ENCODE measurements at places on chromosomes 2 and 18.

GRCh38 chr2:5594249-5594695 lies 97.9 kb upstream of the SOX11 start:
- no peak for DNase-seq

DNA sequence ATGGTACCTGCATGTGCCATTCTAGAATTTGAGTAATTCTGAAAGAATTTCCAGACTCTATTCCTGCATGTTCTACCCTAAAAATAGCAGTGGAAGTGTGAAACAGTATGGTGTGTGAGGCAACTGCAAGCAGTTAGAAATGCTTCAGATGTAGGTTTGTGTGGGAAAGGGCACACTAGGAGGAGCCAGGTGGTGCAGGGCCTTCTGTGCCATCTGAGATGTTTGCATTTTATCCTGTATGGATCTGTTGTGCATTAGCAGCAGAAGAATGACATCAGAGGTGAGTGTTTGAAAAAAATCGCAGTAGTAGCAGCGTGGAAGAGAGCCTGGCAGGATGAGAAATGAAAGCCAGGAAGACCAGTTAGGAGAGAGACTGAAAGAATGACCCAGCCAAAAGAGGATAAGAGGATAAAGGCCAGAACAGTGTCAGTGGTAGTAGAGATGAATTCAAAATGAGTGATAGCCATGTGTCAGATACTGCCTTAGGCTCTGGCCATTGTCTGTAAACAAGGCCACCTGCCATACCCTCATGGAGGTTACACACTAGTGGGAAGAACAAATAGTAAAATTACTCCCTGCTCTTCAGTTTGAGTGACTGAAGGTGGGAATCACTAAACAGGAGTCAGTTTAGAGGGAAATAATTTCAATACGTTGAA lies 142.2 kb downstream of the PKP4 start:
- DNase-seq = no peak

DNA sequence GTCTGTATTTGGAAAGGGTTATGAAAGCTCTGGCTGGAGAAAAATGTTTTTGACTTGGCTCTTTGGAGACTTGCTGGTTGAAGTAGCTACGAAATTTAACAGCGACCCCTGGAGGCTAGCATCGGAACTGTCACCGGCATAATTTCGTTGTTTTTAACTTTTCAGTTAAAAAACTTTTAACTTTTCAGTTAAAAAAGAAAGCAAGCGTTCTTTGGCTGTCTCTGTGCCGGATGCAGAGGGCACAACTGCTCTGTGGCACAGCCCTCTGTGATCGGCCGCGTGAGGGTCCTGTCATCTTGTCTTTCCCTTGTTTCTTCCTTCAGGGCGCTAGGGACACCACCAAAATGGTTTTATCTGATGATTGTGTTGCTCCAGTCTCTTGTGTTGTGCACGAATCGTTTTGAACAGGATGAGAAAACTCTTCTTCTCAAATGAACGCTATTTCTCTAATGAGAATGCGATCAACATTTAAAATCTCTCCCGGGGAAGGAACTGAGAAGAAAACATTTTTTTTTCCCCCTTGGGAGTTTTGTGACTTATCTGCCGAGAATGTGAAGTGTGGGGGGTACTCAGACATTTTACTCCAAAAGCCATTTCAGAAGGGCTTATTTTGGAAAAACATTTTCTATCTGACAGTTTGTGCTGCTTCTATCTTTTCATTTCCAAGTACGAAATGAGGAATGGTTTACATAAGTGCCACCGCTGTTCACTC lies 57.1 kb downstream of the ADCYAP1 start:
- DNase-seq = peak; percentile 37

- DNase-seq = no peak
These were observed 6.3 kb downstream of the ADRA2B start for GRCh38 chr2:96109931-96110511.

- no peak for DNase-seq
These were observed 26.1 kb downstream of the GAD1 start for GRCh38 chr2:170842785-170843184.

DNA sequence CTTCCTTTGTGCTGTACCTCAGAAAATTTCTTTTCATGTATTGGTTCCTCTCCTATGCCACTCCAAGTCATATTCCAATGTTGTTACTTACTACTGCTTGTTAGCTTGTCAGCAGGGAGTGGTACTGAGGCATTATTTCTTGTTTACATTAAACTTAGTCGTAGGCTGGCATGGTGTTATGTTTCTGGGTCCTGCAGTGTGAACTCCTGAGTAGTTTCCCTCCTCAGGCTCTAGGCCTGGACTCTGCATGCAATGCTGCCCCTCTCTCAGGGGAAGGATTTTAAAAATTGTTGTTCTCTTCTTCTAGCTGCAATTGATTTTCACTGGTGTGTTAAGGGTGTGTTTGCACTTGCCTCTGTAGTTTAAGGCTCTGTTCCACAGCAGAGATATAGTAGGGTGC lies 671.6 kb downstream of the PLCL1 start:
- no peak for DNase-seq

- no peak for DNase-seq
These were observed 427.3 kb downstream of the DCDC2C start for GRCh38 chr2:4130651-4131050.

GRCh38 chr2:3267869-3268704 lies 109.5 kb downstream of the EIPR1 start:
- DNase-seq = peak; percentile 14

- no peak for DNase-seq
These were observed 255.9 kb upstream of the CXCR4 start for GRCh38 chr2:136373841-136374240.

- DNase-seq = no peak
These were observed 199.5 kb downstream of the NDUFA10 start for GRCh38 chr2:239825705-239825979.

DNA sequence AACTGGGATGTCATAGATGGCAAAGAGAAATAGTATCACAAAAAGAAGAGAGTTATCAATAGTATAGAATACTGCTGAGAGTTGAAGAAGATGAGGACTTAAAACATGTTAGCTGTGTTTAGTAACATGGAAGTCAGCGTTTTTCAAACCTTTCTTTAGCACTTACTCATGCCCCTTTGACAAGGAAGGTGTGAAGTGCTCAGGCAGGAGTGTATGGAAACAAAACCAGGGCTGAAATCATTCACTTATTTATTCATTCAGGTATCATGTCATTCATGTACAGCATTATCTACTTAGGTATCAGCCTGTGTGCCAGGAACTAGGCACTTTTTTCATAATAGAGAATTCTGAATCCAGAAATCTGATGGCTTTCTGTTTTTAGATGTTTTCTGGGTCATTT lies 27.2 kb downstream of the CD28 start:
- DNase-seq = no peak

GRCh38 chr18:13241893-13242175 lies 23.3 kb downstream of the LDLRAD4 start:
- no peak for DNase-seq

GRCh38 chr2:57882895-57883515 lies 163.6 kb upstream of the VRK2 start:
- no peak for DNase-seq

GRCh38 chr2:117470311-117471095 lies 344.0 kb upstream of the DDX18 start:
- DNase-seq = peak; percentile 28

DNA sequence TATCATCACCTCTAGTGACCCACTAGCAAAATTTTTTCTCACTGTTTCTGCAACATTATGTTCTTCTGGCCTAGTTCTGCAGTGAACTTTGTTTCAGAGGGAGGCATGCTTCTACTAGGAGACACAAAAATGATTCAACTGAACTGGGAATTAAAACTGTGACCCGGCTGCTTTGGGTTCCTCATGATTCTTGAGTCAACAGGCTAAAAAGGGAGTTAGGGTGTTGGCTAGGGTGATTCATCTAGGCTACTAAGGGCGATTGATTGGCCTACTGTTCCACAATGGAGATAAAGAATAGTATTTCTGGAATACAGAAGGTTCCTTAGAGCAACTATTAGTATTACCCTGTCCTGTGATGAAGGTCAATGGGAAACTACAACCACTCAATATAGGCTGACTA lies 179.5 kb downstream of the PPP1R1C start:
- DNase-seq = no peak

DNA sequence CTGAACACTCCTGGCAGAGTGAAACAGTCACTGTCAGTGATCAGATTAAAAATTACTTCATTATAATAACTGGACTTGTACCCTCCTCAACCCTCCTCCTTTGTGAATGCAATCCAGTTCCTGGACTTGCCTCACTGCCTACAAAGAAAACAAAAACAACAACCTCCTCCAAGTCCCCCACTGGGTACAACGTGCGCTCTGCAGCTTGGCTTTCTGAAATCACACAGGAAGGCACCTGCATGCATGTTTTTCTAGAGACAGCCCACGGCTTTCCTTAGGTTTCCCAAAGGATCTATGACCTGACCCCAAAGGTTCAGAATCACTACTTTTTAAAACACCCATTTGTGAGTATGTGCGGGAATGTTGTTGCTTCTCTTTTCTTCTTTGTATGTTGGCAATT lies 61.4 kb upstream of the TUBA3E start:
- no peak for DNase-seq

DNA sequence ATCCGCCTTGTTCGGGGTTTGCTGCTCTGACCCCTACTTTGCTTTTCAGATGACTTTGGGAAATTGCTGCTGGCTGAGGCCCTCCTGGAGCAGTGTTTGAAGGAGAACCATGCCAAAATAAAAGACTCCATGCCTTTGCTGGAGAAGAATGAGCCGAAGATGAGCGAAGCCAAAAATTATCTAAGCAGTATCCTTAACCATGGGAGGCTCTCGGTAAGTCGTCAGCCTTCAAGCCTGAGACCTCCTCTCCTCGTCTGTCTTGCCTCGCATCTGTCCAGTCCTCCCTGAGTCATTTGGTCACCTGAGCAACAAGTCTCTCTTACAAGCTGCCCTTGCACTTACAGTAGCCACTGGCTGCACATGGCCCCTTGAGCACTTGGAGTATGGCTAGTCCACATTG lies 34.7 kb upstream of the MCFD2 start:
- DNase-seq = no peak

DNA sequence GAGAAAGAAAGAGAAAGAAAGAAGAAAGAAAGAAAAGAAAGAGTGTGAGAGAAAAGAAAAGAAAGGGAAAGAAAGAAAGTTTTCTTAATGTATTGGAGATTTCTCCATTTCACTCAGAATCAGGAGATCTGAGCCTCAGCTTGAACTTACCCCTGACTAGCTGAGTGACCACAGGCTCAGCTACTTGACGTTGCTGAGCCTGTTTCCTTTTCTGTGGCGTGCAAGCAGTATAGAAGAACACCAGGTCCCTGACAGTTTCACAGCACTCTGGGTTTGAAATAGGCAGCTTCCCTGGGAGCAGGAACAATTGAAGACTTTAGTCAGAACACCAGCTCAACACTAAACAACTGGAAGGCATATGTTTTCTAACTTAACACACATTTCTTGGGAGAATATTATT lies 44.7 kb downstream of the MARCO start:
- peak; percentile 23 for DNase-seq

- DNase-seq = no peak
These were observed at the start of gene CERKL for GRCh38 chr2:181656450-181657291. CERKL (minus strand) TSS chr2:181657105; CDS start chr2:181657006, 99 bp downstream.

All from HL-60 (cell line).